ENCODE measurements at places on chromosomes 7 and 10.

DNA sequence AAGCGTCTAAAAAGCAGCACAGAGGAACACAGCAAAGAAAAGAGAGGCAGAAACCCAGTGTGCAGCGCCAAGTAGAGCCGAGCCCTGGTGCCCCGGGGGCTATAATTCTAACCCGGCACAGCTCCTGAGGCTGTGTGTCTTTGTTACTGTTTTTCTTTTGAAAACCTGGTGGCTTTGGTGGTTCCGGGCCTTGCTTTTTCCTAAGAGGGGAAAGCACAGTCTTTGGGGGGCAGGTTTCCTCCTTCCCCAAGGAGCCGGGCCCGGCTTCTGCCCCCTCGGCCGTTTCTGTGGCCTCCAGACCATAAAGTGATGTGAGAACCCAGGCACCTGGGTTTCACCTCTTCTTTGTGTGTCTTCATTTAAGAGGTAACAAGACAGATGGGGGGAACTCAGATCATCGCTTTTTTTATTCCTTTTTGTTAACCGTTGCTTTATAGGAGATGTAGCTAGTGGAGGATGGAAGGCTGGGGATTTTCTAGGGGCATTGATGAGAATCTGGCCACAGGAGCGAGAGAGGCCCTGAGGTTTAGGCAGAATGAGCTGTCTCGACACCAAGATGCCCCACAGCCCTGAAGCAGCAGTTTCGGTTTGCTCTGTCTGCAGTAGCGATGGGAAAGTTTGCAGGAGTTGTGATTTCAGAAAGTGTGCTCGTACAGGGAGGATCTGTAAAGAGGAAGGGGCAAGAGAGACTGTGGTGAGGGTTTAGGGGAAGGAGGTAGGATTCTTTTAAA, 367.8 kb upstream of the GALNT17 start:
- DNase-seq: no peak

DNA sequence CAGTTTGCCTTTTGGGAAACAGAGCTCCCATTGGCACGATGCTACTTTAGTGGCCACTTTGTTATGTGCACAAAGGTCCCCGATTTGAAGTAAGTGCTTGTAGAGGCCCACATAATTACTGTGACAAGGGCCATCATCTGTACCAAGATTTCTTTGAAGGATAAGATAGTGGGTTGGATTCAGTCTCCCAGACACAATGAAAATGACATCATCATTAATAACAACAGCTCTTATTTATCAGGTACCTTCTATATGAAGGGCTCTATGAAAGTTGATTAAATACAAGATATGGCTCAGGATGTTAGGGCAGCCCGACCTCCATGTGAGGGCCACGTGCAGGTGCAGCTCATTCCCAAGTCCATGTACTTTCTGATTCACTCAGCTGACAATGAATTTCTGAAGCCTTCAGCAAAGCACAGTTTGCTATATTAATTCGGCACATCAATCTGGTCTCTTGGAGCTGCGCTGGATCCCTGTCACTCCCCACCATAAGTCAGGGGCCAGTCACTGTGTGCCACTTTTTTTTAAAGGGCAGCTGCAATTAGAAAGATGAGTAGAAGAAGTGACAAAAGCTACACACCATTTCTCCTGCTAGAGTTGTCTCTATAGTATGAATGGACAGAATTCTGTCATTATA, 140.3 kb downstream of the ABCA13 start:
- no peak for DNase-seq

DNA sequence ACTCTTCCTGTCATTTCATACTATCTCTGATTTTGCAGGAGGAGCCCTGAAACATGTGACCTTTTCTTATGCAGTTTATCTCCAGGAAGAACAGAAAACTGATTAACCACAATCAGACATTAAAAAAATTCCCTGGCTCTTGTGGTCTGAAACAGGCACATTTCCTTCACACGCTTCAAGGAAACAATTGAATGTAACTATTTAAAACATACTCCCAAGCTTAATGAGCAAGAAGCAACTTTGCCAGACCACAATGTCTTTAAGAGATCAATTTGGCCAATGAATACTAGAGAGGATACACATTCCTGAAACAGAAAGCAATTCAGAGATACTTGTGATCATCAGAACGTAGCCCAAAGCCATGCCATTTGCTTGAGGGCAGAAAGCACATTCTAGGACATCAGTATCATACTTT, 65.8 kb downstream of the PIP4K2A start:
- no peak for DNase-seq

DNA sequence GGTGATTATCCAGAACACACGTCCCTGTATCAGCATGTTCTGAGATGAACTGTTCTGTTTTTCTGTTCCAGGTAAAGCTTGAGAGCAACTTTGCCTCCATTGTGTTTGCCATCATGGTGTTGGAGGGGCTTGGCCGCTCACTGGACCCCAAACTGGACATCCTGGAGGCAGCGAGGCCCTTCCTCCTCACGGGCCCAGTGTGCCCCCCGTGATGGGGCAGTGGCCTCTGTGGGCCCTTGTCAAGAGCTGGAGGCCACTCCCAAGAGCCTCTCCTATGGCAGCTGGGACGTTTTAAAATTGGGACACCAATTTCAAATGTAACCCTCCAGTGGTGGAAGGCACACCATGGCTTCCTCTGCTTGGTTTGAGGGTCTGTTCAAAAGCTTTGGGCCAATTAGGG, 1.9 kb upstream of the NDUFB2 start:
- no peak for DNase-seq

- peak; percentile 45 for DNase-seq
These were observed at the start of gene MET for GRCh38 chr7:116671681-116672595. Gene MET, plus strand, starts transcription at chr7:116672196. Its CDS starts 26,889 bp downstream, at chr7:116699085.

DNA sequence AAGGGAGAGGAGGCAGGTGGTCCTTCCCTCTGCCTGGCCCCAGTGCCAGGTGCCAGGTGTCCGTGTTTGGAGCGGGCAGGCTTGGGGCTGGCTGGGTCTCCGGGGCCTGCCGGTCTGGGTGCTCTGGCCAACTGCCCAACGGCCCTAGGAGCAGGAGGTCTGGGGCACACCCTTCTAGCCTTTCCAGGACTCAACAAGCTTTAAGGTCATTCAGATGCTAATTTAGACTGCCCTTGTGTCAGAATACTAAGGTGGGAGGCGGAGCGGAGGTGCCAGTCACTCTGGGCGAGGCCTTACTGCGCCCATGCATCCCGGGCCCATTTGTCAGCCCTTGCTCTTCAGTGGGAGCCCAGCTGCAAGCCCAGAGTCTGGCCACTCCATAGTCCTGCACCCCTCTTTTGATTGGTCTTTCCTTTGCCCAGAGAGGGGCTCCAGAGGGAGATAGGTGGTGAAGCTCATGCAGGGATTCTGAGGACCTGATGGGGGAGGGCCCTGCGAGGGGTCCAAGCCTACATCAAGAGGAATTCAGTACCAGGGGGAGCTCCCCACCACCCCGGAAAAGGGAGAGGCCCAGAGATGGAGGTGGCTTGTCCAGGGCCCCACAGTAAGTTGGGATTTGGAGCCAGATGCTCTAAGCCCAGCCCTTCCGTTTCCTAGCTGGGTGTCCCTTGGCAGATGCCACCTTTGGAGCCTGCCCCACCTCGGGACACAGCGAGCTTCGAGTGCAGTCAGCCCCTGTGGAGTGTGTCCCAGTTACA, 1.3 kb downstream of the PGAM2 start:
- no peak for DNase-seq

- DNase-seq: no peak
These were observed 132.4 kb upstream of the PALS2 start for GRCh38 chr7:24440892-24441291.

DNA sequence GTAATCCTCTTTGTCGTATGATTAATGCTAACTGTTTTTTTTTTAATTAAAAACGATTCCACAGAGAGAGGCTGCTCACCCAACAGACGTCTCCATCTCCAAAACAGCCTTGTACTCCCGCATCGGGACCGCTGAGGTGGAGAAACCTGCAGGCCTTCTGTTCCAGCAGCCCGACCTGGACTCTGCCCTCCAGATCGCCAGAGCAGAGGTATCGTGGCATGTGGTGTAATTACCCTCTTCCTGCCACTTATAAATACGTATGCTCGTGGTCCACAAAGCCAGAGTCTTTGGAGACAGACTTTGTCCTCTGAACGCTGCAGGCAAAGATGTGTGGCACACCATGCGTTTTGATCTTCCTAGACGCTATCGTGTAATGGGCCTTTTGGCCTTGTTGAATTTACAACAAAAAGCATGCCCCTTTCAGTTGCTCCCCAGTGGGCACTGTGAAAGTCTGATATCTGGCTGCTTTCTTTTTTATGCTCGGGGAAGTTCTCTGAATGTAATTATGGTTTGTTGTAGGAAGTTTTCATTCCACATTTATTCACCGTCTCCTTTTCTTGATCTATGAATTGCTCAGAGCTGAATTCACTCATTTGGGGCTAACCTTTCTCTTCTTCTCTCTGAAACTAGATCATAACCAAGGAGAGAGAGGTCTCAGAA, 33.6 kb upstream of the BTBD16 start:
- DNase-seq: no peak

DNA sequence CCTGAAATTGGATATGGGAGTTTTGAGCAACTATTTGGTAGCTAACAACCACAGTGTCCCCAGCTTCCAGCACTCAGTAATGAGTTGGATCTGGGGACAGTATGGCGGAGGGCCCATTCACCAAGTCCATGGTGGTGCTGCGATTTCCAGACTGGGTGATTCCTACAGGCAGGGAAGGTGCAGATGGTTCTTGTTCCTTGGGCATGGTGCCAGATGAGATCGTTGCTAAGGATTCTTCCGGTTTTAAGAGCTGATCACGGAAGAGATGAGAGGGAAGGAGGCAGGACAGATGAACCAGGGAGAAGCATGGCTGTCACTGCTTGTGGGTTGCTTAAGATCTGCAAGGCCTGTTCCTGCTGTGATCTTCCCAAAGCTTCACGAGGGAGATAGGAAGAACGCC, 380.3 kb downstream of the TCERG1L start:
- no peak for DNase-seq

DNA sequence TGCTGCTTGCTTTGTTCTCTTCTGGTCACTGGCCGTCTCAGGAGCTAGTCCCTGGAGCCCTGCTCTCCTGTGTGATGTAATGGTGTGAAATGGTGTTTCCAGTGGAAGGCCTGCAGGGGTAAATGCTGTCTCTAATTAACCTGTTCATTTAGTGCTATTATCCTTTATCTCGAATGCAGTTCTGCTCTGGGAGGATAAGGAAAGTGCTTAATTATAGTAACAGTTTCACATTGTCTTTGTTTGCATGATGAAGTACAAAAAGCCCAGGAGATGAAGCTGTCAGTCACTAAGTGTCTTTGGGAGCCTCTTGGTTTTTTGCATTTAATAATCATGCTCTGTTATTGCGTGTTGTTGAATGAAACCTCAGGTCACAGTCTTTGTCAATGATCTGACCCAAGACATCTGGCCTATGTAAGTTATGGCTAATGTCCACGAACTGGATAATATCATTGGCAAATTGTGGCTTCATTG, 755.3 kb upstream of the GALNT17 start:
- DNase-seq: no peak

- no peak for DNase-seq
These were observed 12.7 kb downstream of the TAS2R60 start for GRCh38 chr7:143455942-143456341.
